Fibroblast of mammary gland (primary cell): ENCODE measurements at places on chromosomes 2 and 18.

DNA sequence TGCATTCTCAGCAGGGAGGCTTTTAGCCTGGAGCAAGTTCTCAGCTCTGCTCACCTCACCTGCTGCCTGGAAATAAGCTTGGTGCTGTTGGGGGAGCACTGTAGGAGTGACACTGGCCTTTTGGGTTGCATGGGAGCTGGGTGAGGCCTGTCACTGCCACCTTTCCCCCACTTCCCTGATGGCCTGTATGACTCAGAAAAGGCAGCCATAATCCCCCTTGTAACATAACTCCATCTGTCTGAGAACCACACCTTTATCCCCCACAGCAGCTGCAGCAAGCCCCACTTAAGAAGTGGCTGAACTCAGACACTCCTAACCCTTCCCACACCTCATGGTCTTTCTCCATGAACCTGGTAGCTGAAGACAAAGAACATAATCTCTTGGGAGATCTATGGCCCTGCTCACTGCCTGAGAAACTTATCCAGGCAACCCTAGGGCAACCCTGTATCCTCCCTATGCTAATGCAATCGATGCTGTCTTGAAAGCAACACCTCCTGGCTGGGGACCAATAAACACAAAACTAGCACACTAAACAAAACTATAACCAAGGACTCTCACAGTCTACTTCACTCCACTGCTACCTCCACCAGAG is 258.9 kb upstream of the OSR1 start:
- no peak for DNase-seq

DNA sequence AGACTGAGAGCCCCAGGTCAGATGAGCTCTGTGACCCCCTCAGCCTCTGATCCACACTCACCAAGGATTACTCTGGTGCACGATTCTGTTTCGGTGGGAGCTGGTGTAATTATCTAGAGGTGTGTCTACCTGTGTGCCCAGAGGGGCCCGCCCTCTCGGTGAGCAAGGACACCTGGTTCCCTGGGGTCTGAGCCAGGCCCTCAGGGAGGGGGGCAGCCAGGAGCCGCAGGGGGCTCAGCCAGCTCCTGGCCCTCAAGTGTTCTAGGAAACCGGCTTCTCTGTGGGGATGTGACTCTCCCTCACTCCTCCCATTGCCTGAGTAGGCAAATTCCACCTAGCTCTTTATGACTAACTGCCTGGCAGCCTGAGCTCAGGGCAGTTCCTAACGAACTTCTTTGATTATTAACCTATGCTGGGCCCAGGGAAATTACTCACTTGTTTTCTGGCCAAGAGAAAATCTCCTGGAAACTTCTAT is 17.4 kb downstream of the AGAP1 start:
- DNase-seq = peak; percentile 88

DNA sequence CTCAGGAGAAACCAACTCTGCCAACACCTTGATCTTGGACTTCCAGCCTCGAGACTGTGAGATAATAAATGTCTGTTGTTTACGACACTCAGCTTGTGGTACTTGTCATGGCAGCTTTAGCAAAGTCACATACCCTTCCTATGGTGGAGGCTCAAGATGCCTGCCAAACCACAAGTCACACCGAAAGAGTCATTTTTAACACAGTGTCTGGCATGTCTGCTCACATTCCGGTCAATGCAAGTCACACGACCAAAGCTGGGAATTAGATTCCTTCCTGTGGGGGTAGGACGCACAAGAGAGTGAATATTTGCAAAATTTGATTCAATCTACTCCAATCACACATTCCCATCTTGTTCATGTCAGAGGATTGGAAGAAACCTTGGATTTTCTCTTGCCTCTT is 24.6 kb downstream of the KCNE4 start:
- peak; percentile 31 for DNase-seq

DNA sequence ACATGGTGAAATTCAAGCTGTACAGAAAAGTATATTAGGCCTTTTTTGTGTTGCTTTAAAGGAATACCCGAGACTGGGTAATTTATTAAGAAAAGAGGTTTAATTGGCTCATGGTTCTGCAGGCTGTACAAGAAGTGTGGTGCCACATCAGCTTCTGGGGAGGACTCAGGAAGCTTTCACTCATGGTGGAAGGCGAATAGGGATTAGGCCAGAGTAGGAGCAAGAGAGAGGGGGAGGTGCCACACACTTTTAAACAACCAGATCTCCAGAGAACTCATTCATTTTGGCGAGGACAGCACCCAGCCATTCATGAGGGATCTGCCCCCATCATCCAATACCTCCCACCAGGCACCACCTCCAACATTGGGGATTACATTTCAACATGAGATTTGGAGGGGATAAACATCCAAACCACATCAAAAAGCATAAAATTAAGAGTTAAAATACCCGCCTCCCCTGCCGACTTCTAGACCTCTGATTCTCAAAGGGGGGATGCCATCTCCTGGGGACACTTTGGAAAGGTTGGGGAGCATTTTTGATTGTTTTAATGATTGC is 15.1 kb upstream of the LIPG start:
- no peak for DNase-seq

DNA sequence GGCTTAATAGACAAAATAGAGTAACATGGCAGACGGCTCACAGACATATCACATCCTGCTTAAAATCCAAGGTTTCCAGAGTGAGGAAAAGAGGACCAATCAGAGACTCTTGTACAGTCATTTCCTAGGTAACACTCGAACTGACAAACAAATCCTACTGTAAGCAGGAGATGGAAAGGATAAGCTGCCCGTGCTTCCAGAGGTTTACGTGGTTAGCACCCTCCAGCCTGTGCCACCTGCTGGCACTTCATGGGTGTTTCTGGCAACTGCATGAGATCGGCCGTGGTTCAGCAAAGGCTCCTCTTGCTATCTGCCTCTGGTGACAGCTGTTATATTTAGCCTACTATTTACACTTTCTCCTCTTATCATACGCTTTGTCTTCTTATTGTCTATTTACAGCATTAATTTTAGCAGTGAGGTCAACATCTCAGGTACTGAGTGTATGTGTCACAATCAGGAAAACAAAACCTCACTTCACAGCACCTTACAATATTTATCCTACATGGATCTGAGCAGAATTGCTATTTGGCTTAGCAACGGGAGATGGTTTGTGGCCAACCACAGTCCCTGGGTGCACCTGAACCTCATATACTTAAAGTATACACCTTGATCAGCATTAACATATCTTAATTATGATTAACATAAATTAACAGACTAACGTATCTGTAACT is 226.9 kb downstream of the TMEM163 start:
- DNase-seq = no peak

GRCh38 chr18:70491734-70492348 is 203.0 kb downstream of the SOCS6 start:
- peak; percentile 50 for DNase-seq

- no peak for DNase-seq
Observed at GRCh38 chr2:146457221-146457620, 1387.6 kb upstream of the ACVR2A start.

DNA sequence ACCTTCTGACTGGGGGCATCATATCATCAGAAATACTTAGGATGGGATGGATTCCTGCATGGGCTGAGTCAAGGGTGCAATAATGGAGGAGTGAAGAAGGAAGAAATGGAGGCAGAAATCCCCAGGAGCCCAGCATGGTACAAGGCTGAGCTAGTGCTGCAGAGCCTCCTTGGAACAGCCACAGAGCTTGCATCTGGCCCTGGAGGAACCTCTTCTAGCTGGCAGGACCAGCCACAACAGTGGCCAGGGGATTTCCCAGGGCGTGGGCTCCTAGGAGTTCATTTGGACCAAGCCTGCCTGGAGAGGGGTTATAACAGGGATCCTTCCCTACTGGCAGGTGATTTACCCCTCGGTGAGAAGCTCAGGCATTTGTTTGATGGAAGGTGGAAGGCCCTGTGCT is 4.7 kb upstream of the IL37 start:
- DNase-seq = no peak

DNA sequence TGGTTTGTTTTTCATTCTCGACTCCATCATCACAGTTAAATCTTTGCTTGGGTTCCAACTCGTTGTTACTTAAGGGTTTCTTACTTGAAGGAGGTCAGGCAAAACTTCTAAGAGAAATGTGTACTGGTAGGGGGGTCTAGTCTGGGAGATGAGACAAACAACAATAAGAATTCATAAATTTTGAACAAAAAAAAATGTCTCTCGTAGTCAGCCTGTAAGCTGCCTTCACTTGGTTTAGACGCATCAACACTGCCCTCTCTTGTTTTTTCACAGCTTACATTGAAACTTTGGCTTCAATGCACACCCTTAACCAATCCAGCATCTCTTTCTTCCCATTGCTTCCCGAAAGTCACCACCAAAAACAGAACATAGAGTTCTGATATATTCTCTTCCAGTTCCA is 576.4 kb upstream of the PIK3C3 start:
- peak; percentile 31 for DNase-seq

- no peak for DNase-seq
Observed at GRCh38 chr2:15971351-15971750, 31.0 kb downstream of the MYCN start.

DNA sequence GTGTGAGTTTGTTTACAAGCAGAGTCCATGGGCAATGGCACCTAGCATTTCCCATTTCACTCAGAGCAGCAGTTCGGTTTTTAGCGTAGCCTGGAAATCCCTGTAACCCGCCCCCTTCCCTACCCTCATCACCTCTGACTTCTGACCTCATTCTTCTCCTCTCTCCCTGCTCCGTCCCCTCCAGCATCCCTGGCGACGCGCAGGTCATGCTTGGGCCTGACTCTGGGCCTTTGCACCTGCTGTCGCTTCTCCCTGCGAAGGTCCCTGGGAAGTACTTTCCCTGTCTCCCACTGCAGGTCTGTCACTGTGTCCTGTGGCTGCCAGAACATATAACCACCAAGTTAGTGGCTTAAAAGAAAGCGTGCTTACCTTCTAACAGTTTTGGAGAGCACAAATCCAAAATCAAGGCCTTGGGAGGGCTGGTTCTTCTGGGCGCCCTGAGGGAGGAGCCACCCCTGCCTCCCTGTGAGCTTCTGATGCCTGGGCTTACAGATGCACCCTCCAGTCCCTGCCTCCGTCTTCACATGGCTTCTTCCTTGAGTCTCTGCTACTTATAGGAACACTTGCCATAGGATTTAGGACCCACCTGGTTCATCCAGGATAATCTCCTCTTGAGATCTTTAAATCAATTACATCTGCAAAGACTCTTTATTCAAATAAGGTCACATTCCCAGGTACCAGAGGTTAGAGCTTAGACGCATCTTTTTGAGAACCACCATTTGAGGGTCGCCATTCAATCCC is 8.1 kb upstream of the RAB17 start:
- no peak for DNase-seq

DNA sequence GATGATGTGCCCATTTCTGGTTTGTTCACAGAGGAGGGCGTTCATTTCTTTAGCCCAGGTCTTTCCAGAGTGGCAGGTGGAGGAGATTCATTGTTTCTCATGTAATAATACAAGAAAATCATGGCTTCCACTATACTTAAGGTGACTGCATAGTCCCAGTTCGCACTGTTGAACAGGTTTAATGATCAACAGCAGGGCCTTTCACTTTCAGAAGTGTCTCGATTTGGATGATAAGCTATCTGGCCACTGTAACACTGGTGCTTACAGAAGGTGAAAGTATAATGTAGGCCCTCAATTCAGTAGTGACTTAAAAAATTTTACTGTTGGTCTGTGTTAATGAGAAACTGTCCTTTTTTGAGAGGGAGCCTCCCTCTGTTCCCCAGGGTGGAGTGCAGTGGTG is 1.4 kb downstream of the RMC1 start:
- no peak for DNase-seq

- no peak for DNase-seq
Observed at GRCh38 chr2:188085421-188085820, 206.3 kb upstream of the GULP1 start.

DNA sequence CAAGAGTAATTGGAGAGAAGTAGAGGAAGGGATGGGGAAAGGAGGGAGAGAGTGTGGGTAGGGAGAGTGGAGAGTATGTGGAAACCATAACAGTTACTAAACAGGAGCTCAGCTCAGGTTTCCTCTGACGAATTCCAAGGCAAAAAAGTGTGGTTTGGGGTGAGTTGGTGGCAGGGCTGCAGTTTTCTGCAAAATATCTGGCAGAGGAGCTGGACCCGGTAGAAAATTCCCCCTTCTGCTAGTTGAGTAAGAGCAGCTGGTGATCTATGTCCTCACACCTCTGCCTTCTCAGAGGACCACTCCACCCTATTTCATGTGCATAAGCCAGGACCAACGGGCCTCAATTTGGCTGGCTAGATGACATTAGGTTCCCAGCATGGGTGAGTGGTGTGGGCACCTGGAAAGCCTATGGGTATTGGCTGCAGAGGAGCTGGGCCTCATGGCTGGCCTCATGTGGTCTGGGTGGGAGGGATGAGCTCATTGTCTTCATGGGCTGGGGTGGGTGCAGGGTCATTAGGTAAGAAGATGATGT is 13.2 kb downstream of the NRP2 start:
- DNase-seq = peak; percentile 88

GRCh38 chr18:9055185-9055584 is 47.3 kb upstream of the NDUFV2 start:
- DNase-seq = peak; percentile 95

GRCh38 chr18:48308755-48309575 is 100.2 kb downstream of the ZBTB7C start:
- no peak for DNase-seq

GRCh38 chr2:105454801-105455485 is 56.1 kb upstream of the FHL2 start:
- peak; percentile 97 for DNase-seq

- DNase-seq = peak; percentile 44
Observed at GRCh38 chr18:8478166-8478967, 130.9 kb upstream of the RAB12 start.

DNA sequence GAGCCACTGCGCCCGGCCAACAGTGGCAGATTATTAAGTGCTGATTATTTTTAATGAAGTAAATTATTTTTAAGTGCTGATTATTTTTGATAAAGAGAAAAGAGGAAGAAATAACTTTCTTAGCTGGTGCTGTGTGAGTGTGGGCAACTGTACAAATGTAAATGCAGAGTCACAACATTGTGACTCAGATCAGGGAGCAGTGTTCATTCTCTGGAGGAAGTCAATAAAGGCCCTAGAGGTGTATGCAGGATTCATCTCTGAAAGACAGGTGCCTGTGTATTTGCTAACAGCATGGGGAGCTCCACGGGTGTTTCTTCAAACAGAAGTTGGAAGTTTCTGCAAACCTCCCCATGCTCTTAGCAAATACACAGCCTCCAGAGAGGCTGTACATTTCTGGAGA is 6.2 kb downstream of the KRTCAP3 start:
- DNase-seq = no peak

DNA sequence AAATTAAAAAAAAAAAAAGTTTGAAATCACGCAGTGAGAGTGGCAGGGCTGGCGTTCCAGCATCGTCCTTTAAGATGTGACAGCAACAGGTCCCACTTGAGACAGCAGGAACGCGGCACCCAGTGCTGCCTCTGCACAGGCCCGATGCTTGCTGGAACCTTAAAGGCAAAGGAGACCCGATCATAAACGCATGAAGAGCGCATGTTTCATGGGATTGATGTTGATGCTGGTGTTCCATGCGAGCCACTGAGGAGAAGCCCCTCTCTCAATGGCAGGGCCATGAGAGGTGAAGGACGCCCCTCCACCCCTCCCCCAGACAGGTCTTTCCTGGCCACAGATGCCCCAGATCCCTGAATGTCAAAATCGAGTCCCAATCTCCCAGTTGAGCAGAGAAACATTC is 17.9 kb upstream of the ALPI start:
- DNase-seq = no peak
